ENCODE measurements at places on chromosomes 5 and 9. TPM values are rescaled to one million over a fixed set of nuclear protein-coding genes. Genes with fewer than 3 reads are reported as not detected.

DNA sequence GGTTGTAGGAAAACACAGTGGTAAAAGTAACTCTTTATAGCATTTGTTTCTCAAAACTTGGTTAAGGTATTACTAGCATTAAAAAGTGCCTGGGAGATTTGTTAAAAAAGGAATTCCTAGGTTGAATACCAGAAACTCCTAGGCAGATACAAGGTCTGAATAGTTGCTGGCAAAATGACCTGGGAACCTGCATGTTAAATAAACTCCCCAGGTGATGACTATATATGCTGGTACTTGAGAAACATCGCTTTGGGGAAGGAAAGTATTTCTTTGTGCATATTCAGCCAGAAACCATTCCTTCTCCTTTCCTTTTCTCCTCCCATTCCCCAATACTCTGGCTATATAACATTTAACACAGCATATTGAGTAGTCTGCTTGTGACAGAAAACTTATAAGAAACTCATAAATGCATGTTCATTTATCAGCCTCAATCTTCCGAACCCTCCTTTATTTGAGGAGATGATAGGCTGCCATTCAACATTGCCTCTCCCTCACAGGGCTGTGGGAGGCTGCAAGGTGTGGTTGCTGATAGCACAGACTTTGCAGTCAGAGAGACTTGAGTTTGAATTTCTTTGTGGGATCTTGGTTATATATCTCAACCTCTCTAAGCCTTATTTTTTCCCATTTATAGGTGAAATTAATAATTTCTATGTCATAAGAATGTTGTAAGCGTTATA is 28.7 kb downstream of the PCSK1 start:
- ATAC-seq: no peak

Gene FCN1
- total RNA-seq: 0.12 TPM

GRCh38 chr5:80140496-80140895 is 105.3 kb downstream of the THBS4 start:
- ATAC-seq: no peak

GRCh38 chr9:70065572-70065971 is 21.9 kb downstream of the MAMDC2 start:
- no peak for ATAC-seq

- peak; percentile 87 for ATAC-seq
Observed at GRCh38 chr5:64505769-64506566, at the start of gene RGS7BP. Gene RGS7BP (plus strand): TSS chr5:64506015. CDS start chr5:64506625, 610 bp downstream.

Data from esophagus mucosa (tissue), 1 donor.